Immature natural killer cell (primary cell): ENCODE measurements at places on chromosomes 16 and 17. TPM values are rescaled to one million over a fixed set of nuclear protein-coding genes. Genes with fewer than 3 reads are reported as not detected.
A peak's percentile ranks its signal among the peaks of the same experiment; 100 is the strongest.

- H3K4me3 ChIP-seq: no peak overlapping the region
- no peak overlapping the region for H3K27ac ChIP-seq
- DNase-seq: no peak
- peaks cover 18% of the 10 kb centered on the region for H3K27me3 ChIP-seq
Measured at GRCh38 chr16:54282202-54282927, 4.2 kb downstream of the IRX3 start.

DNA sequence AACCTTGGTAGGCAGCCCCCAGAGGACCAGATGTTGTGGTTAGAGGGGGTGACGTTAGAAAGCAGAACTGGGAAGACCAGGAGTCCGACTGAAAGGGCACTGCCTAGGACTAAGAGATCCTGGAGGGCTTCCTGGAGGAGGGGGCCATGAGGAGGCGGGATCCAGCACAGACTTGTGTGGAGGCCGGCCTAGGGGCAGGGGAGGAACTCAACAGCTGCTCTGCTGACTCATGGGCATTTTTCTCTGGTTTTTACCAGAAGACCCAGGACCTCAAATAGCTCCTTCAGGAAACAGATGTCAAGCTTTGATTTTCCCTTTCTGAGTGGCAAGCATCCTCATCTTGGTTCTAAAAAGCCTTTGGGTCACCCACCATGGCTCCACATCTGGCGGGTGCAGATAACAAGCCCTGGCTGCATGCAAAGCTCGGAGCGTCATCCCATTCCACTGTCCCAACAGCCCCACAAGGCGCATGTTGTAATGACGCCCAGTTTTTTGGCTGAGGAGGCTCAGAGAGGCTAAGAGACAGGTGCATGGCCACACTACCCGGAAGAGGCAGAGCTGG, 29.0 kb downstream of the IL21R start:
- H3K27me3 ChIP-seq: no peaks in the 10 kb centered on the region
- H3K4me1 ChIP-seq: peaks cover 28% of the 10 kb centered on the region
- H3K36me3 ChIP-seq: peaks cover 21% of the 10 kb centered on the region
- H3K27ac ChIP-seq: peak overlapping the region; percentile 74
- DNase-seq: no peak
- H3K4me3 ChIP-seq: no peak overlapping the region

FBXO39 gene
- polyA plus RNA-seq: not detected

GRCh38 chr16:3112058-3112880, at the start of gene ZNF205:
ZNF205 (plus strand) TSS chr16:3112586; CDS start chr16:3113431, 845 bp downstream.
- no peak within 1 kb of the TSS for H3K27ac ChIP-seq
- H3K4me1 ChIP-seq: peaks cover 4% of the 10 kb centered on the region
- DNase-seq: no peak
- peaks cover 20% of the 10 kb centered on the region for H3K36me3 ChIP-seq
- H3K27me3 ChIP-seq: peaks cover 2% of the 10 kb centered on the region

DNA sequence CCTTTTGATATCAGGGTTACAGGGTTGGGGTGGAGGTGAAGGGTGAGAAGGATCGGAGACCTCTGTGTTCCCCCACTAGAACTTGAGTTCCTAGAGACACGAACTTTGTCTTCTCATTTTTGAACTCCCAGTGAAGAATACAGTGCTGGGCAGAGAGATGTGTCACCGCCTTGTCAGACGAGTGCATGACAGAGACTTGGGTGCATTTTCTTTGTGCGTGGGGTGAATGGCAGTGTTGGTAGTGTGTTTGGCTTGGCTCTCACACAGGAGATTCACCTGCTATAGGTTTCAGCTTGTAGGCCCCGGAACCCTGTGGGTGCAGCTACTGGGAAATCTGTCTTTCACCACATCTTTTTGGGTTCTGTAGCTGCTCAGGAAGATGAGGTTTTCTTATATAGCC, 40.0 kb upstream of the CCR7 start:
- H3K36me3 ChIP-seq: no peaks in the 10 kb centered on the region
- no peak overlapping the region for H3K4me3 ChIP-seq
- H3K4me1 ChIP-seq: peaks cover 38% of the 10 kb centered on the region

OTOA gene
- not detected for polyA plus RNA-seq

DNA sequence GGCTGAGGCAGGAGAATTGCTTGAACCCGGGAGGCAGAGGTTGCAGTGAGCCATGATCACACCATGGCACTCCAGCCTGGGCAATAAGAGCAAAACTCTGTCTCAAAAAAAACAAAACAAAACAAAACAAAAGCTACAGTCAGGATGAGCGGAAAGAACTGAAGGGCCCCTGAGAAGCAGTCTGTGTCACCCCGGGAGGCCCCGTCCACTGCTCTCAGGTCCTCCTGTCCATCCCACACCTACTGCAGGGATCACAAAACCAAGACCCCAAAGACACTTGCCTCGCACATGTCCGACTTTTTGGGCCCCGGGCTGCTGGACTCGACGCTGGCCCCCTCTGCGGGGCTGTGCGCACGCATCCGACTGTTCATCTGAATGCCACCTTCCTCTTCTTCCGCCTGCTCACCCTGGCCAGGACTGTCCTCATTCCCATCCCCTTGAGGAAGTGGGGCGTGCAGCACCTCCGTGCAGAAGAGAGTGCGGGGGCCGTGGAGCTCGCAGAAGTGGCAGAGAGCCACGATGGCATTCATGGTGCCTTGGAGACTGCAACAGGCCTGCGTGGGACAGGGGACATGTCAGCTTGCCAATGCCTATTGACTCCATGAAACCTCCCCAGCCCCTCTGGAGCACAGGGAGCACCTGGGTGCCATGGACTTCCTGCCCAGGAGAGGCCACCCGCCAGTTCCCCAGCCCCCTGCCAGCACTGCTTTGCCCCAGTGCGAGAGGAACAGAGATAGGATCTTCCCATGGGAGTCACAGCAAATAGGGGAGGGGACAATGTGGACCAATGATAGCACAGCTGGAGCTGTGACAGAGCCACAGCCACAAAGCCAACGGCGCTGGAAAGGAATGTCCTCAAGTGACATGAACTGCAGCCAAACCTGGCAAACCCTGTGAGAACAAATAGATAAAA, 9.1 kb downstream of the FLCN start:
- no peak overlapping the region for H3K27ac ChIP-seq
- no peak for DNase-seq
- H3K36me3 ChIP-seq: peaks cover 38% of the 10 kb centered on the region
- H3K4me1 ChIP-seq: peaks cover 6% of the 10 kb centered on the region
- no peaks in the 10 kb centered on the region for H3K27me3 ChIP-seq
- H3K4me3 ChIP-seq: no peak overlapping the region

RHBDL3 gene
- not detected for polyA plus RNA-seq

- H3K4me3 ChIP-seq: peak overlapping the region; percentile 70
- H3K27me3 ChIP-seq: no peaks in the 10 kb centered on the region
- peaks cover 74% of the 10 kb centered on the region for H3K4me1 ChIP-seq
- peak overlapping the region; percentile 91 for H3K27ac ChIP-seq
- DNase-seq: no peak
Measured at GRCh38 chr17:69066482-69066881, 5.8 kb upstream of the ABCA9 start.

- H3K4me1 ChIP-seq: peaks cover 3% of the 10 kb centered on the region
- peaks cover 2% of the 10 kb centered on the region for H3K27me3 ChIP-seq
- peaks cover 24% of the 10 kb centered on the region for H3K36me3 ChIP-seq
- DNase-seq: no peak
- no peak overlapping the region for H3K4me3 ChIP-seq
Measured at GRCh38 chr16:3484318-3485096, 10.8 kb downstream of the C16orf90 start.

SERPINF2 gene
- not detected for polyA plus RNA-seq

- H3K27me3 ChIP-seq: peaks cover 10% of the 10 kb centered on the region
- no peak overlapping the region for H3K27ac ChIP-seq
- no peaks in the 10 kb centered on the region for H3K36me3 ChIP-seq
- no peak for DNase-seq
- H3K4me1 ChIP-seq: peaks cover 1% of the 10 kb centered on the region
Measured at GRCh38 chr17:15922586-15922985, 22.3 kb upstream of the ADORA2B start.

- H3K36me3 ChIP-seq: no peaks in the 10 kb centered on the region
- no peaks in the 10 kb centered on the region for H3K27me3 ChIP-seq
- no peak for DNase-seq
- peak overlapping the region; percentile 9 for H3K27ac ChIP-seq
- H3K4me3 ChIP-seq: peak overlapping the region; percentile 12
- H3K4me1 ChIP-seq: peaks cover 27% of the 10 kb centered on the region
Measured at GRCh38 chr16:85998868-85999729, 100.1 kb downstream of the IRF8 start.

CMTM1 gene
- 2.2 TPM for polyA plus RNA-seq

GRCh38 chr16:28001184-28001583, 62.3 kb downstream of the GSG1L start:
- peaks cover 6% of the 10 kb centered on the region for H3K27me3 ChIP-seq
- no peak for DNase-seq
- H3K27ac ChIP-seq: no peak overlapping the region
- no peak overlapping the region for H3K4me3 ChIP-seq

GRCh38 chr17:30212750-30213149, 22.7 kb downstream of the SLC6A4 start:
- DNase-seq: no peak
- no peaks in the 10 kb centered on the region for H3K36me3 ChIP-seq
- H3K4me3 ChIP-seq: no peak overlapping the region

- H3K4me1 ChIP-seq: peaks cover 9% of the 10 kb centered on the region
- H3K27me3 ChIP-seq: no peaks in the 10 kb centered on the region
- no peak overlapping the region for H3K27ac ChIP-seq
- no peaks in the 10 kb centered on the region for H3K36me3 ChIP-seq
- DNase-seq: no peak
Measured at GRCh38 chr16:12516621-12517309, 286.9 kb downstream of the CPPED1 start.

RAMP2 gene
- not detected for polyA plus RNA-seq

- no peaks in the 10 kb centered on the region for H3K36me3 ChIP-seq
- peak; percentile 73 for DNase-seq
- peak within 1 kb of the TSS; percentile 92 for H3K27ac ChIP-seq
- H3K4me3 ChIP-seq: peak within 1 kb of the TSS; percentile 99
Measured at GRCh38 chr17:2336852-2337543, at the start of gene SGSM2. SGSM2 (plus strand) TSS chr17:2337501; CDS start chr17:2337689, 188 bp downstream.

- DNase-seq: peak; percentile 29
- H3K27ac ChIP-seq: no peak overlapping the region
- no peak overlapping the region for H3K4me3 ChIP-seq
- no peaks in the 10 kb centered on the region for H3K27me3 ChIP-seq
- H3K4me1 ChIP-seq: no peaks in the 10 kb centered on the region
Measured at GRCh38 chr16:24858219-24859041, 12.7 kb downstream of the SLC5A11 start.

DNA sequence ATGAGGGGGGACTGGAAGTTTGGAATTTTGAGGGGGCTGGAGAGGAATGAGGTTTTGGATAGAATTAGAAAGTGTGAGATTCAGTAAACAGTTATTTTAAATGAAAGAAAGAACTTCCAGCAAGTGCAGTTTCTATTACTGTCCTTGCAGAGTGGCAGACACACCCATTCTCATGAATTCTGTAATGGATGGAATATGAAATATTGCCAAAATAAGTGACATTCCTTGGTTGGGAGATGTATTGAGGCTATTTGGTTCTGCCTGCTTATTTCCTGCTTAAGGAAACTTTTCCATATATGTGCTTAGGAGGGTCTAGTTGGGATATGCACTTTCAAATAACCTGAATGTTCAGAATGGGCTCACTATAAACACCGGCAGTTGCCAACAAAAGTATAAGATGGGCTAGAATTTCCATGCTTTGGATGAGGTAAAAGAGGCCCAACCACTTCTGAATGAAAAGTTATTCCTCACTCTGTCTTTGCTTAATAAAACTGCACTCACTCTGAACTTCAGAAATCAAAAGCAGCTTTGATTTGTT, 434.4 kb downstream of the CA10 start:
- no peaks in the 10 kb centered on the region for H3K4me1 ChIP-seq
- H3K4me3 ChIP-seq: no peak overlapping the region
- peaks cover 4% of the 10 kb centered on the region for H3K27me3 ChIP-seq
- no peaks in the 10 kb centered on the region for H3K36me3 ChIP-seq
- no peak overlapping the region for H3K27ac ChIP-seq
